ENCODE measurements at places on chromosomes 2 and 18. TPM values are rescaled to one million over a fixed set of nuclear protein-coding genes. Genes with fewer than 3 reads are reported as not detected.

Gene OTX1
- 19.7 TPM for total RNA-seq

Gene FIGN
- total RNA-seq = 2.2 TPM

Gene ARPC2
- 271 TPM for total RNA-seq

Gene POMC
- 9.0 TPM for total RNA-seq

Gene DSEL
- 4.6 TPM for total RNA-seq

Gene MYO5B
- total RNA-seq = 40.7 TPM

Gene CHRND
- not detected for total RNA-seq

Gene HTRA2
- 31.2 TPM for total RNA-seq

Gene OTOF
- total RNA-seq = 0.17 TPM

Gene CCBE1
- 0.81 TPM for total RNA-seq

Gene GALNT13
- 0.65 TPM for total RNA-seq

Gene PRSS56
- total RNA-seq = not detected

Gene B3GNT7
- 1.3 TPM for total RNA-seq

Gene REG3G
- not detected for total RNA-seq
